ENCODE measurements at places on chromosomes 3 and 15.

- DNase-seq, result peak; percentile 67
Measured at GRCh38 chr3:153219146-153219545, 57.1 kb downstream of the RAP2B start.

DNA sequence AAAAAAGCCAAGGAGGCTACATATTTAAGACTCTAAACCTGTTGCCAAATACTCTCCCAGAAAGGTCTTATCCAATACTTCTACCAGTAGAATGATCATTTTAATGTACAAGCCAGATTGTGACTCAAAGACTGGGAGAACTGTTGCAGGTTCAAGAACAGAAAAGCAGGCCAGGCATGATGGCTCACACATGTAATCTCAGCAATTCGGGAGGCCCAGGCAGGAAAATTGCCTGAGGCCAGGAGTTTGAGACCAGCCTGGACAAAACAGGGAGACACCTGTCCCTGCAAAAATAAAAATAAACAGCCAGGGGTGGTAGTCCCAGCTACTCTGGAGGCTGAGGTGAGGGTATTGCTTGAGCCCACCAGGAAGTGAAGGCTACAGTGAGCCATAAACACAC, 17.8 kb upstream of the THUMPD3 start:
- no peak for DNase-seq

DNA sequence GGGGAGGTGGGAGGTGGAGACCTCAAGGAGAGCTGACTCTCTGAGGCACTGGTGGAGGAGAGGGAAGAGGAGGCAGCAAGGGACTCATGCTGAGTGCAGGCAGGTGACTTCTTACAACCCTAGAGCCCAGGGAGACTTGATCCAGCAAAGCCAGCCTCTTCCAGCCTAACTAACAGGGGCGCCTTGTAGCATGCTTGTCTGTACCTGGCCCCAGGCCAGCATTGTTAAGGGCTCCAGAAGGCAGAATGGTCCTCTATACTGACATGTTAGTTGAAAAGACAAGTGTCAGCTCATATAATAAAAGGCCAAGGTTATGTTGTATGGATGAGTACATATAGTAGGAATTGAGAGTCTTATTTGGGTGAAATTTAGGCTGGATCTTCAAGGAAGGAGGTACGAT, 65.4 kb downstream of the CHDH start:
- no peak for DNase-seq

- DNase-seq, result no peak
Measured at GRCh38 chr3:185042312-185043050, 110.4 kb downstream of the C3orf70 start.

DNA sequence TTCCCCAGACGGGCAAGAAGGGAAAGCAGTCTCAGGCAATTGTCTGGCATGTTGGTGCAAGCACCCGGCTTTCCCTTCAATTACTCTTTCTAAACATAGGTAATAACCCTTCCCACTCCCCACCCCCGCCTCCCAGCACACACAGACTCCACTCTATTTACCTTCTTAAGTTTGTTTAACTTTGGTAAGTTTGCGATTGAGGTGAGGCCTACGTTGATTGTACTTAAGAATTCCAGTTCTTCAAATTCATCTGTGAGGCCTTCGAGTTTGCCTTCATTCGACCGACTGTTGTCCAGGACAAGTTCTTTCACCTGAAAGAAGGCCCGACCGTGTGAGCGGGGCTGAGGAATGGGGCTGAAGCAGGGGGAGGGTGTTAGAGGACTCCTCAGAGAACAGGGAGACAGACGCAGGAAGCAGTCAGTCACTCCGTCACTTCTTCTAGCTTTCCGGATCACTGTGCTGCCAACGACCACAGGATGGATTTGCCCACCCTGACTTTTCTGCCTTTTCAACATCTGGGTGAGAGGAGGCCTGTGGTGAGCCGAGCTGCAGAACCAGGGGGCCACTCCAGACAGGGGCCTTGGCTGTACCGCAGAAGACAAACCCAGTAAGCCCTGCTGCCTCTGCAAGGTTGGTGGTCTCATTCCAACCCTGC, 33.0 kb downstream of the ANP32A start:
- no peak for DNase-seq

GRCh38 chr3:113537155-113537554, 4.8 kb downstream of the SIDT1 start:
- DNase-seq, result no peak

- DNase-seq, result no peak
Measured at GRCh38 chr15:101138913-101139880, 112.7 kb downstream of the CHSY1 start.

DNA sequence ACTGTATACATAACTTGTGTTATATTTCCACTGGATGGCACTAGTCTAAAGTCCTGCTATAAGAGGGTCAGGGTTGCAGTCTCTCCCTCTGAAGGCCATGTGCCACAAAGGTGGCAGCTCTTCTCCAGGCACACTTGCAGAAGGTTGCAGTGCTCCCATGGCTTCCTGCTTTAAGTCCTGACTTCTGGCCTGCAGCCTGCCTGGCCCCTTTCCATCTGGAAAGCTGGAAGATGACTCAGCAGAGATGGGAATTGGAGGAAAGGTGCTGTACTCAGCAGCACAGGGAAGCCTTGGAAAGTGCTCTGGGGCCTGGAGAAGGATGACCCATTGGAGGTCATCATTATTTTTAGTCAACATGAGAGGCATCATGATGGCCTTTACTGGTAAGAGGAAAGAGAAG, 40.9 kb upstream of the MRPL3 start:
- DNase-seq, result peak; percentile 88

DNA sequence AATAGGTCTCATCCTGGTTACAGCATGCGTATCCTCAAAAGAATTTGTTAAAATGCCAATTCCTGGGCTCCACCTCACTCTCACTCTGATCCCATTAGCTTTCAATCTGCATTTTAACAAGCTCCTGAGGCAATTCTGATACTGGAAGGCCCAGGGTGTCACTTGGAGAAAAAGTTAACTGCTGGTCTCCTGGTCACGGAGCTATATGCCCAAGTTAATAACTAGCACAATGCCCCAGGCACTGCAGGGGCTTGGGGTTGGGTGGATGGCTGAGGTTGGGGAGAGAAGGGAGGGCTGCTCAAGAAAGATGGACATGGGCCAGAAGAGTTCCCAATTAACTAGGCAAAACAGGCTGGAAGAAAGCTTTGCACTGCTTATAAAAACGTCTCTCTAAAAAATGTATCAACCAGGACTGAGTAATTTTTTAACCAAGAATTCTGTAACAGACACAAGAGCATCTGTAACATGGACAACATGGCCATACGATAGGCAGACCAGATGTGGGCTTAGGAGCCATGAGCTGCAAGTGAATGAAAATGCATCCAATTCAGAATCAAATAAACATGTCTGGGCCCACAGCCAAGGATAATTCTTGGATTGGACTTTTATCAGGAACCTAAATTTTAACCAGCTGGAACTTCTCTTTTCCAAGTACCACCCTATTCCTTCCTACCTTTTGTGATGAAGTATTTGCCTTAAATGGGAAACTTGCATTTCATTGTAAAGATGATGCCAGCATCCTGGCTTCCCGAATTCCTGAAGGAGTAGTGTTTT, 4.2 kb downstream of the IL17RD start:
- DNase-seq, result peak; percentile 63

DNA sequence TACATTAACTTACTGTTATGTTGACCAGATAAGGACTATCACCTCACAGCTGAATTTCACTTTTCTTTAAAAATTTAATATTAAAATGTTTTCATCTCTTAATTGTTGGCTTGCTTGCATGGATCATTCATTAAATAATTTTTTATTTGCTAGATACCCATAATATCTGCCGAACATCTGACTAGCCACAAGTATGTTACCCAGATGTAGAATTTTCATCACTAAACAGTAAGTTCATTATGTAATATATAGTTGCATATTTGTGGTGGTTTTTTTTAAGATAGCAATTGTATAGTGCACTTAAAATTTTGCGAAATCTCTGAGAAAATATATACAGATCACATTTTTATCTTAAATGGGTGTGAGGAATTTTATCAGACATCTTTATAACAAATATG, 190.4 kb downstream of the MBNL1 start:
- DNase-seq, result no peak

DNA sequence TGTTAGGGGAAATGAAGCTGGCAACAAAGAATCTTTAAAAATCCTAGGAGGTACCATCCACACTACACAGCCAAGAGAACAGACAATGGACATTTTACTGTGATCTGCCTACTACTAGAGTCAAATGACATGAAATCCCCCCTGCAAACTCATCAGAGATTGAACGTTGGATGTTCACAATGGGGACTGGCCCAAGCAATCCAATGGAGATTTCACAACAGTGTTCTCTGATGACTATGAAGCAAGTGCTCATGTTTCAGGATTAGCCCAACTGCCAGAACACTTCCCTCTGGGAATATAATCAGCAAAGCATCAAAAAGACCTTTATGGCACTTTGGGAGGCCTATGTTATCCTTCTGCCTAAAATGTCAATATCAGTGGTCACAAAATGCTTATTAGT, 97.8 kb downstream of the IGSF11 start:
- no peak for DNase-seq

DNA sequence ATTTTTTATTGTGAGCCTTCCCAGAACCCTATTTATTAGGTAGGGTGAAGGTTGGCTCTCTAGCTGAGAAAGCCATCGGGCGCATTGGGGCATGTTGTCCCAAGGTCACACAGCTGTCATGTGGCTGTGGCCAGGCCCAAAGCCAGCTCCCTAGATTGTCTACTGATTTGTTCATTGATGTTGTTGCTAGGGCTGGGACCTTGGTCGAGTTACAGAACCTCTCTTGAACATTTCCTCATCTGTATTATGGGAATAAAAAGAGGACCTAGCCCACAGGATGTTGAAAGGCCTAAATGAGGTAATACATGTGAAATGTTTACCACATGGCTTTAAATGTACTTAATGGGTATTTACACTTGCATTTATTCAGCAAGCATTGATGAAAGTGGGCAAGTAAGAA, 252.5 kb downstream of the SUCLG2 start:
- peak; percentile 10 for DNase-seq

DNA sequence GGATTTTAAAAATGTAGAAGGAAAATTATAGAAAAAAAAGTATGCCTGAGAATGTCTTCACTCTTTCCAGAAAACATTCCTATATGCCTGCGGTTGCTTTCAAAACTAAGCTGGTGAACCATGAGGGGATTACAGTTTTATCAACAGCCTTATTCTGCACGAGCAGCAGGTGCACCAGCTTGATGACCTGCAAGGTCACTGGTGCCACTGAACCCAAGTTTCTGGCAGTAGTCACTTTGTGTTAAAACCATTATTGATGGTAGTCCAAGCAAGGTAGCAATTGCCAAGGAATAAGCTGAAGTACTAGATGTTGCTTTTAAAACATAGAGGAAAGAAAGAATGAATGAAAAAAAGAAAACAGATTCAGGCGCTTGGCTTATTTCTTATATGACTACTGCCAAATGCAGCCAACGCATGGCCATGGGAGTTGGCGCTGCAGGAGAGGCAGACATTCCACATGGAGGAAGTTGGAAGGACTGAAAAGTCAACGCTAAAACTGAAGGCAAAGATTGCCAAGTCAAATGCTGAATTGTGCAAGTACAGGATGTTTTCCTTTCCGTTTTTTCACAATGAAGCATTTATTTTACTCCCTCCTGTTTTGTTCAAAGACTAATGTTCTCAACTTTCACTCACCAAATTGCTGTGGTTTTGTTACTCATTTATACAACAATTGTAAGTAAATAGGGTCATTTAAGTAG, 601.4 kb downstream of the CADM2 start:
- DNase-seq, result no peak

All from AG10803 (cell line).